ENCODE measurements at places on chromosomes 6 and 20. TPM values are rescaled to one million over a fixed set of nuclear protein-coding genes. Genes with fewer than 3 reads are reported as not detected.
A peak's percentile ranks its signal among the peaks of the same experiment; 100 is the strongest.

DNA sequence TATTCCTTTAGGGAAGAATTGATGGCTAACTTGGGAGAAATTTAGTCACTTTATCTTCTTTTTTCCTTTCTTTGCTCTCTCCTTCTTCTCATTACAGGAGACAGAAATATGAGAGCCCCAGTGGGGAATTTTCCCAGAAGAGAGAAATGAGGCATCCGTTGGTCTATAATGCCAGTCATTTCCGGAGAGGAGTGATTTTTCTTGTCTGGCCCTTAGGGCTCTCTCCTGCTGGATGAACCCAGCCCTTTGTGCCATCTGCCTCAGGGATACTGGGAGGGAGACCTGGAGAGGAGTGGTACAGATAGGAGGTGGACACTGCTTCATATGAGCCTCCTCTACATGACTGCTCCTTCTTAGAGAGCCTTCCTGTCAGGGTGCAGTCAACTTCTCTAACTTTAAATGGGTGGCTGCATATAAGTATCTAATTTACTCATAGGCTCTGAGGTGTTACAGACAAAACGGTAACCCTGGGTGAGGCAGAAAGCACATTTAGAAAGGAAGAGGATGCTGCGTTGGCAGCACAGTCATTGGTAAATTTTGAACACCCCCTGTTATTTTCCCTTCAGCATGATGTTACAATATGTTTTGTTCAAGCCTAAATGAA is 21.9 kb downstream of the RIMS1 start:
- no peak for DNase-seq

The SYTL3 gene
- total RNA-seq, result 3.6 TPM

GRCh38 chr6:150024646-150025155 is 631 bp downstream of the RAET1L start:
- no peak for DNase-seq

DNA sequence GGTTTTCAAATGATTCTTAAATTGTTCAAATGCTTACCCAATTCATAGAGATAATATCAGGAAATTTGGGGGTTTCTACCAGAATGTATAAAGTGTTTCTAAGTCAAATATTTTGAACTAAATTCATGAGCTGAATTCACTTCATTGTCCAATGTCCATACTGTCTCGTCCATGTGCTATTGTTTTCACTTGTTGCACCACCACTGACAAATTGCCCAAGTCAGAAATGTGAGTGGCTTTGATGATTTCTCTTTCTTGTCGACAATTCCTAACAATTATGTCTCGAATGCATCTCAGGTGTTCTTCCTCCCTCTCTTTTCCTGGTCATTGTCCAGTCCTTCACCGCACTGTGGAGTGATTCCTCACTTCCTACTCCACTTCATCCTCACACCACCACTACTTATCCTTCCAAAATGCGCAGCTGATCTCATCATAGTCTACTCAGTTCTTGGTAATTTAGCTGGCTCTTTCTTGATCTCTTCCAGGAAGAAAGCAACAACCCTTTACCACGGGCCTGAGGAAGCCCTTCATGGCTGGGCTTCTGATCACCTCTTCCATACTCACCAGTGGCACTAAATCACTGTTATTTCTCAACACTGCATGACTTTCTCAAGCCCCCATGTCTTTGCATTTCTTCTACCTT is 161.1 kb downstream of the FOXA2 start:
- no peak for DNase-seq

GRCh38 chr6:33052627-33053026 is 20.8 kb downstream of the HLA-DPA1 start:
- DNase-seq, result no peak

DNA sequence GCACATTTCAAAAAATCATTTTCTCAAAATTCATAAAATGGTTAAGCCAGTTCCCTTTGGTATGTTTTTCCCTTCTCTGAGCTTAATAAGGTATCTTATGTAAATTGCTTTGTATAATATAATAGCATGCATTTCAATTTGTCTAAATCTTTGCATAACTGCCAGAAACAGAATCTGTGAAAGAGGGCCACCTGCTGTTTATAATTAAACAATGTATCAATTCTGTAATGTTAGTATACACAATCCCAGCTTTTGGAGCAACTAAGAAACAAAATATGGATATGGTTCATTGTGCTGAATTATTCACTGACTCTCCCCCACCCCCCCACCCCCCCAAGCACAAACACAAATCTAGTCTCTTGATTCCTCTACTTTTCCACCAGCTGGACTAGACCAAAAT is 54.8 kb downstream of the GPX5 start:
- no peak for DNase-seq

- DNase-seq, result no peak
Measured at GRCh38 chr20:56616716-56617115, 12.4 kb upstream of the TFAP2C start.

The ETV7 gene
- total RNA-seq, result 0.18 TPM

DNA sequence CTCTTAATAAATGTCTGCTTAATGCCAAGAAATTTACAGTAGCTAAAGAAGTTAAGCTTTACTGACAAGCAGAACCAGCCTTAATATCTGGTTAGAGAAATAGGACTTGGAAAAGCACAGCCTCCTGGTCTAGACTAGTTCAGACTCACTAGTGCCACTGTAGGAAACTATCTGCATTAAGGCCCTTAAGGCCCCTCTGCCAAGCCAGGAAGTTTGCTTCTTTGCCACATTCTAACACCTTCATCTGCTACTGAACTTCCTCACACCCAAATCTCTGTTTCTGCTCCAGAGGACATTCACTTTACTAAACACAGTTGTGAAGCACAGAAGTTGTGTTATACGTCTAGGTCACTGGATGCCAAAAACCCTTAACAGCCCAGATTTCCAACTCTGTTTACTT is 302.8 kb downstream of the BTBD9 start:
- no peak for DNase-seq

- DNase-seq, result no peak
Measured at GRCh38 chr6:78500299-78501089, 366.9 kb upstream of the IRAK1BP1 start.

The ZSWIM3 gene
- total RNA-seq, result 8.1 TPM

DNA sequence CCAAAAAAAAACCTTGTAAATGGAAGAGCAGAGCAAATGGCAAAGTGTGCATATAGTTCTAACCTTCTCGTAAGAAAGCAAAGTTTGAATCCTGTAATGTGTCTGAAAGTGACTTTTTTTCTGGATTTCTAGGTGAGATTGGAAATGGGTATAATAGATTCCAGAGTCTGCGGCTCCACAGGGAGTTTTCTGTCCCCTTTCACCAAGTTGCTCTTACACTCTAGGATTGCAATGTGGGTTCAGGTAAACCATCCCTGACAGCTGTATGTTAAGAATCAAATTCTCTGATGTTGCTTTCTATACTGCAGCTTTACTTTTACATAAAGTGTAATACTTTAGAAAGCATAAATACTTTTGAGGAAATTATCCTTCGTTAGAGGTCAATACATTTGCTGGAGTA is 260.1 kb downstream of the PRL start:
- DNase-seq, result no peak

DNA sequence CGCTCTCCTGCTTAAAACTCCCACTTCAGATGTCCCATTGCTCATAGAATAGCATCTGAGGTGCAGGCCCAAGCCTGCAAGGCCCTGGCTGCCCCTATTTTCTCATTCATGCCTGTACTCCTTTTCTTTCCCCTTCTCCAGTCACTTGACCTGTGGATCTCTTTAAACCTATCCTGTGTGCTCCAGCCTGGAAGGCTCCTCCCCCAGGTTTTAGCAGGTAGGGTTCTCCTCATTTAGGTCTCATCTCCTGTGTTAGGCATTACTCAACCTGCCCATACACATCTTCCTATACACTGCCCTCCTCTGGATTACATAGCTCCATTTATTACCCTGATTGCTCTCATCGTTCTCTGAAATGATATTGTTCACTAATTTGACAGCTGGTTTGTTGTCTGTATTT is 185.3 kb downstream of the BACH2 start:
- DNase-seq, result no peak

- no peak for DNase-seq
Measured at GRCh38 chr6:20769631-20770030, 235.4 kb downstream of the CDKAL1 start.

DNA sequence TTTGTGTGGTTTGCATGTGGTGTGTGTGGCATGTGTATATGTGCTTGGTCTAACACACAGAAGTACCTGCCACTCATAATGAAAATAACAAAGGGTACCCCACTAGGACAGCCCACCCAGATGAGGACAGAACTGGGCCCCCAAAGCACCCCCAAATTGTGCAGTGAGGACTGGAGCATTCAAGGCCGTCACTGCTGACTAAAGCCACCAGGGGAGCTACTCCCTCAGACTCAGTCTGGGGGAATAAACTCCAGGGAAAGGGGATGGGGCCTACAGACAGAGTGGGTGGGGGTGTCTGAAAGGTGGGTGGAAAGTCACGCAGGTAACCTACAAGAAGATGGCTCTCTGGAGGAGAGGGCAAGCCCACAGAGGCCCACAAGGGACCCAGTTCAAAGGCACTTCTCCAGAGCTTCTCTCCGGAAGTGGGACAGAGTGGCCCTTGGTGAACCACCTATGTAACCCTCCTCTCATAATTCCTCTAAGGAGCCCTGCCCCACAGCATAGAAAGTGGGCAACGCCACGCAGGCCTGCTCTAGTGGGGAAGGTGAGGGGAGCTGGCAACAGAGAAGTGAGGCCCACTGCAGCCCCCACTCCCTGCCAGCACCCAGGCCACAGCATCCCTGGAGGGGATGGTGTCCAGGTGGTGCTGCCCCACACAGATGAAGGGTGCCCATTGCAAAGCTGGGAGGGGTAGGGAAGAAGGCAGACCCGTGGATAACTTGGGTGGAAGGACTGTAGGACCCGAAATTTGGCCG is 122.8 kb upstream of the MAFB start:
- no peak for DNase-seq

GRCh38 chr20:32052778-32053362 is 828 bp downstream of the HCK start:
- no peak for DNase-seq

DNA sequence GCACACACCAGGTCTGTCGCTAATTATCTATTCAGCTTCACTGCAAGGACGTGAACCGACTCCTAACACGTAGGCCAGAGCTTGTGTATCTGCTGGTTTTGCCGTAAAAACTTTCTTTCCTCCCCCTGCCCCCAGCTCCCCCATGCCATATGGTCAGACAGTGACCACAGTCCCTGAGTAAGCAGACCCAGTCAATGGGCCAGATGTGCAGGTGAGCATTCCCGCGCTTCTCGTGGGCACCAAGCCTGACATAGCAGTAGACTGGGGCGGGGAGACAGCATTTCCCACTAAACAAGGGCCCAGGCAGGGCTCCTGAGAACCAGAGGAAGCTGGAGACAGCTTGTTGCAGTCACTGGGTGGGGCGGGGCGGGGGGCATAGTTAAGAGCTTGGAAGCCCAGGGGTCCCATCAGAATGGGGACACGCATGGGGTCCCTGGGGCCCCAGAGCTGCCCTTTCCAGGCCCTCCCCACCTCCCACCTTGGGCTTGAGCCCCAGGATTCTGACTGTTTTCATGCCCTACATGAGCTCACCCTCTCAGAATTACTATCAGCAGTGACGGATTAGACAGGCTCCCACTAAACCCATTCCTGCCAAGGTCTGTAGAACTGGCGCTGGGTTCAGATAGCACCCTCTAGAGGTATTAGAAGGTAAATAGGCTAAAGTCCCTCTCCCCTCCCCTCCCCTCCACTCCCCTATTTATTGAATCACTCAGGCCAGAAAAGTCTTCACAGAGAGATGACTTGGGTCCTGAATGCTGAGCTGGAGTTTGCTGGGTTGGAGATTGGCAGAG is 51.8 kb downstream of the CDH26 start:
- no peak for DNase-seq

GRCh38 chr20:23282546-23282945 is 68.0 kb upstream of the NXT1 start:
- DNase-seq, result no peak

- DNase-seq, result peak; percentile 67
Measured at GRCh38 chr6:135358985-135359384, 138.6 kb downstream of the AHI1 start.

- no peak for DNase-seq
Measured at GRCh38 chr20:61805365-61805764, 260.3 kb downstream of the TAF4 start.

Measured in IMR-90 (cell line).